ENCODE measurements at places on chromosomes 13 and 19. TPM values are rescaled to one million over a fixed set of nuclear protein-coding genes. Genes with fewer than 3 reads are reported as not detected.

GRCh38 chr13:75745387-75745786, 109.3 kb downstream of the LMO7 start:
- DNase-seq = no peak

CASP14 gene
- not detected for total RNA-seq

DNA sequence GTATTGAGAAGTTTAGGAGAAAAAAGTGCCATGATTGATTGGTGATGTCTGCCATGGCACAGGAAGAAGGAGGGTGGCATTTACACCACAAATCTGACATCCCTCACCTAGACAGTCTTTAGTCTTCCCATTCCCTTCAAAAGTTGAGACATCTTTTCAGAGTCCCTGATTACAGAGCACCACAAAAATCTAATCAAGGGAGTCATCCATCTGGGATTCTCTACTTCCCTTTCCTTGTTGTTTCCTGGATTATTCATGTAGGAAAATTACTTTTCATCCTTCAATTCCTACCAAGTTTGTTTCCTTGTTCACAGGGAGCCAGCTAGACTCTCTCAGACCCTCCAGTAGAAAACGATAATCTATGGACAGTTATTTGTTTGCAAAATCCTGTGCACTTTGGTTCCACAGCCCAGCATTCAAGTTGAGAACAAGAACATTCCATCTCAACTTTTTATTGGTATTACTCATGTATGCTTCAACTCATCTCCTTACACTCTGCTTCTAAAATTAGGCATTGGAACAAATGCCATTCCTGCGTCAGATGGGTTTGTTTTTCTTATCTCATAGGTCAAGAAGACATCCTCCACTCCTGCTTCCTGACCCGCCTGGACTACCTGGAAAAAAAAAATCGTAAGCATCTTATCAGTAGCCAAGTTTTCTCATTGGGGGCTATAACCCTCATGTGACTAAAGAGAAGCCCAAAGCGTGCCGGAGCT, 259.9 kb downstream of the FOXO1 start:
- DNase-seq = no peak

DNA sequence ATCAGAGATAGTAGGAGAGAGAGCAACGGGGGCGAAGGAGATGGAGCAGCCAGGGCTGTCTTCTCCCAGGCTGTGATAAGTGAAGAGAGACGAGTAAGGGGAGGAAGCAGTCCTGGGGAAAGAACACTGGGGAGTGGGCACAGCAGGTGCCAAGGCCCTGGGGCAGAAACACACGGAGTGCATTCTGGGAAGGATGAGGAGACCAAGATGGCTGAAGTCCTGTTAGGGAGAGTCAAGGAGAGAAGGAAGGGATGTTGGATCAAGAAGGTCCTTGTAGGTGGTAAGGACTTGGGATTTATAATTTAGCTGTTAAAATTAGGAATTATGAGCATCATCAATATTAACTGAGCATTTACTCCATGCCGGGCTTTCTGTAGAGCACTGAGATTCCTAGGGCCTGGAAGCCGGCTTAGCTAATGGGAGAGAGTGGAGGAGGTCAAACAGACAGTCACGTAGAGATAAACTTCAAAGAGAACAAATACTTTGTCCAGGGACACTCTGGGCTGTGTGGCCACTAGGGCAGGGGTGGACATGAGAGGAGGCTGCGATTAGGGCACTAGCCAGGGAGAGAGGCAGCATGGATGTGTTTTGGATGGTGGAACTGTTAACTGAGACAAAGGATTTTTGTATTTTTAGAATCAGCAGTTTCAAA, 134.2 kb upstream of the PEG3 start:
- DNase-seq = no peak

- no peak for DNase-seq
These were observed 32.2 kb upstream of the ARGLU1 start for GRCh38 chr13:106599875-106600797.

GRCh38 chr19:3555653-3556422, 1.5 kb downstream of the MFSD12 start:
- DNase-seq = no peak

OR1M1 gene
- not detected for total RNA-seq

- no peak for DNase-seq
These were observed 222.8 kb upstream of the NBEA start for GRCh38 chr13:34719060-34719875.

- DNase-seq = no peak
These were observed 30.1 kb downstream of the GSX1 start for GRCh38 chr13:27822258-27822872.

SERTAD1 gene
- total RNA-seq = 13.3 TPM

GRCh38 chr13:78777976-78778375, 119.0 kb upstream of the OBI1 start:
- no peak for DNase-seq

SCAMP4 gene
- total RNA-seq = 24.8 TPM

CD320 gene
- total RNA-seq = 26.1 TPM

- no peak for DNase-seq
These were observed 143.1 kb downstream of the ZNF737 start for GRCh38 chr19:20422216-20423205.
